ENCODE measurements at places on chromosomes 2 and 18.

- peak; percentile 61 for DNase-seq
These were observed 125.5 kb downstream of the ANKRD44 start for GRCh38 chr2:197184959-197185586.

DNA sequence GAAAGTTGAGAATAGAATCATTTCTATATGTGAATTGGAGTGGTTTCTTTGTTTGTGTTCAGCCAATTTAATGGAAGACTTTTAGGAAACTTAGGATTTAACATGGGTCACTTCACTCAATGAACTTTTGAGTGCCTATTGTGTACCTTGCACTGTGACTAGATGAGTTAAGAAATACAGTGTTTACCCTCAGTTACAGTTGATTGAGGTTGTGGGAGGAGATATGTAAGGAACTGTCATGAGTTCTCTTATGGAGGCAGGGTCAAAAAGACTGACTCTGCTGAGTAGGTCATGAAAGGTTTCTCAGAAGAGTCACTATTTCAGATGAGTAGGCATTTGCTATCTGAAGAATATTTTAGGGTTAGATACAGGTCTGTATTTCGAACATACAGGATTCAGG is 98.6 kb downstream of the RAB3GAP1 start:
- DNase-seq: no peak

- DNase-seq: no peak
These were observed 18.4 kb downstream of the TFCP2L1 start for GRCh38 chr2:121266543-121267106.

- no peak for DNase-seq
These were observed 56.5 kb upstream of the EDAR start for GRCh38 chr2:109045505-109045904.

GRCh38 chr2:239773228-239774141 is 251.7 kb downstream of the NDUFA10 start:
- DNase-seq: peak; percentile 8

- no peak for DNase-seq
These were observed 123.2 kb downstream of the MC4R start for GRCh38 chr18:60249388-60249787.

GRCh38 chr2:85066006-85066740 is 67.0 kb upstream of the TCF7L1 start:
- DNase-seq: peak; percentile 69

DNA sequence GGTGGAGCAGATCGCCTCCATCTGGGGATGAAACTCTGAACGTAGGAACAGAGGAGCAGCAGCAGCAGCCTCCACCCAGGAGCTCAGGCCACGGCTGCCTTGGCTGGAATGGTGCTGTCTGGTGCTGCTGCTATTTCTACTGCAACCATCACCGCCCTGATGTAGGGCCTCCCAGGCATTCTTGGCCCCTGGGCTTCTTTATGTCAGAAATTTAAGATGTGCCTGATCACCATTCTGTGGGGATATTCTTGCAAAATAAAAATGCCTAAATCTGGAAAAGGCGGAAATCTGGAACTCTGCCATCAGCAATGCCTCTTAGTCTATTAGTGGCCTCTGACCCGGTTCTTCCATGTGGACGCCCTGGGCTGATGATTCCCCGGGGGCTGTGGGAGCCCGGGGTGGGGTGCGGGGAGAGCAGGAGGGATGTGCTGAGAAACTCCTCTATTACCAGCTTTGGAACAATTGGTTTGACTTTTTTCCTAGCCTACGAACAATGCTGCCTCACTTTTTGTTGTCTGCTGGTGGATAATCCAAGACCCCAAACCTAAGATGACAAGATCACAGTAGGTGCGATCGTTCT is 47.2 kb downstream of the FAM124B start:
- DNase-seq: no peak

DNA sequence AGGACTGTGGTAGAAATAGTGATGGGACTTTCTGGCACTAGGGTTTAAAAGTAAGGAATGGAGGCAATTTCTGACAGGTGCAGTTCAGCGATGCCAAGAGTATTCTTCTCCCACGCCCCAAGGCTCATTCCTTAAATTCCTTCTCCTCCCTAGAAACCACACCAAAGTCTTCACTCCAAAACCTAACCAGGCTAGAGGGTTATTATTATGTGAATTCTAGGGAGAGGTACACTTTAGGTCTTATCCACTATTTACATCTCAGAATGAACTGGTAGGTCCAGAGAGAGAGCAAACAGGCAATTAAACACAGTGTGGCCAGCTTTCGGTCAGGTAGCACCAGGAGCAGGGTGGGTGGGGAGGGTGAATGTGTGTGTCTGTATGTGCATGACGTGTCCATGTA is 11.4 kb downstream of the IL1F10 start:
- no peak for DNase-seq

GRCh38 chr2:99940963-99941362 is 201.4 kb downstream of the AFF3 start:
- DNase-seq: peak; percentile 51

GRCh38 chr18:27311114-27311513 is 126.0 kb upstream of the CHST9 start:
- no peak for DNase-seq

GRCh38 chr2:1709335-1709605 is 35.0 kb downstream of the PXDN start:
- peak; percentile 15 for DNase-seq

GRCh38 chr2:163077241-163077640 is 238.7 kb upstream of the KCNH7 start:
- DNase-seq: no peak

DNA sequence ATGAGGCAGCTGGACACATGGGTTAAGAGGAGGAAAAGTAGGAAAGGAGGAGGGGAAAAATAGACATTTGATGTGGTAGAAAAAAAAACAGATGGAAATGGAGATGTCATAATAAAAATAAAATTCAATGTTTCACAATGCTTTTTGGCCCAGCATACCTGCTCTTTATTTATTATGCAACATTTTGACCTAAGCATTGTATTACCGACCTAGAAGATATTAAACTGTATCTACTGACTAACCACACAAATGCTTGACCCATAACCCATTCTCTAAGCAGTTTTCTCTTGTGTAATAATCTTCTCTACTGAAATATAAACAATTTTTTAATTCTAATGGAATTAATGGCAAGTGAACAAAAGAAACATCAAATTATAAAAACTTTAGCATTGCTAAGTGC is 362.3 kb downstream of the FBXO15 start:
- DNase-seq: no peak

DNA sequence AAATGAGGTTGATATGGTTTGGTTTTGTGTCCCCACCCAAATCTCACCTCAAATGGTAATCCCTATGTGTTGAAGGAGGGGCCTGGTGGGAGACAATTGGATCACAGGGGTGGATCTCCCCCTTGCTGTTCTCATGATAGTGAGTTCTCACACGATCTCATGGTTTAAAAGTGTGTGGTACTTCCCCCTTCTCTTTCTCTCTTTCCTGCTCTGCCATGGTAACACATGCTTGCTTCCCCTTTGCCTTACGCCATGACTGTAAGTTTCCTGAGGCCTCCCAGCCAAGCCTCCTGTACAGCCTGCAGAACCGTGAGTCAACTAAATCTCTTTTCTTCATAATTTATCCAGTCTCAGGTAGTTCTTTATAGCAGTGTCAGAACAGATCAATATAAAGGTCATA is 24.7 kb upstream of the FAM124B start:
- DNase-seq: no peak

DNA sequence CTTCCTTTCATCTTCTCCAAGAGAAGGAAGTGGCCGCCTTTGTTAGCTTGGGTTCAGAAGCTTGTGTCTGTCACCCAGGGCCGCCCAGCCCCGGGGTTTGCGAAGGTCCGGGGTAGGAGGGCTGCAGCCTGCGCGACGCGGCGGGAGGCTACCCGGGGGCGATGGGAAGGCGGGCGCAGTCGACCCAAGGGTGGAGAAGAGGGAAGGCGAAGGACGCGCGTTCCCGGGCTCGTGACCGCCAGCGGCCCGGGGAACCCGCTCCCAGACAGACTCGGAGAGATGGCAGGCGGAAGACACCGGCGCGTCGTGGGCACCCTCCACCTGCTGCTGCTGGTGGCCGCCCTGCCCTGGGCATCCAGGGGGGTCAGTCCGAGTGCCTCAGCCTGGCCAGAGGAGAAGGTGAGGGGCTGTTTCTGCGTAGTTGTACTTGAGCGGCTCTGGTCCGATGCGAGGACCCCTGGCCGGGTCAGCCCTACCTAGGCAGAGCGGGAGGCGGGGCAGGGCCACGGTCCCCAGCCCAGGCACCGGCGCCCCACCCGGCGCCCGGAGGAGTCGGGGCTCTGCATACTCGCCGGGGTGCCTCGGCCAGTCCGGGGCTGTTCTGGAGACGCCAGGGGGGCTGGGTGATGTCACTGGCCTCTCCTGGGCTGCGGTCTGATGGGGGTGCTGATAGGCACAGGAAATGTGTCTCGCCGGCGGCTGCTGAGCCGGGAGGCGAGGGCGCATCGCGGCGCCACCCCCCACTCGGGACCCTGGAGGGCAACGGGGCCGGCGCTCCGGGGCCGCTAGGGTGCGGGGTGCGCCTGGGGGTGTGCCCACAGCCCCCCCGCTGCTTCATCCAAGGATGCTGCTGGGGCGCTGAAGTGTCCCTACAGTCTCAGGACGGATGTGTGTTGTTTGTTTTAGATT is at the start of gene QPCT:
QPCT (plus strand) TSS at position 178 of the 909 bp plus-strand sequence; CDS start at position 280, 102 bp downstream.
- DNase-seq: peak; percentile 60

- no peak for DNase-seq
These were observed 22.2 kb upstream of the SMAD4 start for GRCh38 chr18:51007790-51008139.

GRCh38 chr2:105361102-105361889 is 24.0 kb downstream of the C2orf49 start:
- no peak for DNase-seq

- no peak for DNase-seq
These were observed 92.3 kb upstream of the PKDCC start for GRCh38 chr2:41955316-41956043.

DNA sequence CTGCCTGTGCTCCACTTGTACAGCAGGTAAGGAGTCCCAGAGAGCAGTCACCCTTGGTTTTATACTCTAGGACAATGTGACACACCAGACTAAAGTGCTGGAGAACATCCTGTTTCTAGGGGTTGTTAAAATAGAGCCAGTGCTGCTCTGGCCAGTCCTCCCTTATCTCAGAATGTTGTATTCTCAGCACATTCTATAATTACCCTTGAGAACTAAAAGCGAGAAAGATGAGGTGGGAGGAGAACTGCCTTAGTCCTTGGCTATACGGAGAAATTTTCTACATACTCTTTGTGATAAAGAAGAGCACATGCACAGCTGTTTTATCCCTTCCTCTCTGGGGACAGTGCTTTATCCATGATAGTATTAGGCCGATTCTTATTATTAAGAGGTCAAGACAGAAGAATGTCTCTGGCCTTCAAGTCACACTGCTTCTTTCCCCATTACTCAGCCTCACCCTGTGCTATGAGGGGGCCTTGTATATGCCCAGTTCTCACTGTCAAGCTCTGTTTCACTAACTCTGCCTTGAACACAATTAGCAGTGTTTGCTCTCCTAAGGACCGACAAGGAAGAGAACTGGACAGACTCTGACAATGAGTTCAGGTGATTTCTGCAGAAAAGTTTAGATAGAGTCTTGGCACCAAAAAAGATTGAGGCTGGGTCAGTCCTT is 385.8 kb downstream of the TRIB2 start:
- no peak for DNase-seq

GRCh38 chr18:47191961-47192360 is 15.8 kb upstream of the IER3IP1 start:
- no peak for DNase-seq

DNA sequence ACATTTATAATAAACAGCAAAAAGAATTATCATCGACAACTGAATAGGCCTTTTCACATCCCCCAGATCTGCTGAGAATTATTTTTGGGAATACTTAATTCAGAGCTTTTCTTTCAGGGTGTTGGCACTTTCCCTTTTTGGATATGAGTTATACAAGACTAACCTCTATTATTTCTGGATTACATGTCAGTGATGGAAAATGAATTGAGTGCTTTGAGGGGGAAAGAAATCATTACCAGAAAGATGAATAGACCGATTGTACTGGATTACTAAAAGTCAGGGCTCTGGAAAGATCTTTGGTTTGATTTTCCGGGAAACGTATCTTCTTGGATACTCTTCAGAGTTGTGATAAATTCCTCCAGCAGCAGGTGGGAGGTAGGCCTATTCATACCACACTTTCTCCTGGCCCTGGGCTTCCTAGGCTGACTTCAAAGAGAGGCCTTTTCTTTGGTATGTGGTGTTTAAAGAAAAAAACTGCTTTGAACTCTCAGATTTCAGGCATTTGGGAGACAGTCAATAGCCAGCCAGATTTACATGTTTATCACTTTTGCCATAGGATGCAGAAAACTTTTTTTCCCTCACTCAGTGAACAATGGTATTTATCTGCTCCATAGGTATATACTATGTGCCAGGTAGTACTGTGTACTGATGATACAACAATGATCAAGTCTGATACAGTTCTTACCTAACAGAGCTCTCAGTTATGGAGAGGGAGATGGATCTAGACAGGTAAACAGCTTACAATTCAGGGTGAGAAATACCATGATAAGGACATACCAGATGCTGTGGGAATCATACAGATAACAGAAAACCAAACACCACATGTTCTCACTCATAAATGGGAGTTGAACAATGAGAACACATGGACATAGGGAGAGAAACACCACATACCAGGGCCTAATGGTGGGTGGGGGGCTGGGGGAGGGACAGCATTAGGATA is 63.3 kb upstream of the ACTR3 start:
- no peak for DNase-seq
